Left forelimb (tissue), 1 donor: ENCODE measurements at places on chromosomes 2 and 18.

DNA sequence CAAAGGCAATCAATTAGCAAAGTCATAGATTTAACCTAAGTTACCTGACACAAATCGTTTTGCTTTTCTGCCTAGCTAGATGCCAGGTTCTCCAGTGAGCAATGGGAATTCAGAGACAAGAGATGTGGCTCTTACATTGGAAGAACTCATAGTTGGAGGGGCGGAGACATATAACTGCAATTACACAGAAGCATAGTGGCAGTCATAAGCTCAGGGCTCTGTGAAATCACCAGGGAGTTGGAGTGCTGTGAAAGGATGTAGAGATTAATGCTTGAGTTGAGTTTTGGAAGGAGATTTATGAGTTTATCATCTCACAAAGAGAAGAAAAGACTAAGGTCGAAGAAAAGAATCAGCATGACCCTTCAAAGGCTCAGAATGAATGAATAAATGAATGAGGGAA is 457.2 kb upstream of the TRIB2 start:
- no peak for DNase-seq

GRCh38 chr2:101533561-101534148 is 58.7 kb upstream of the RFX8 start:
- no peak for DNase-seq

GRCh38 chr2:179558010-179558934 is 293.6 kb upstream of the SESTD1 start:
- no peak for DNase-seq

- DNase-seq: no peak
Observed at GRCh38 chr2:49858657-49859056, 704.3 kb upstream of the FSHR start.

GRCh38 chr18:53567929-53568574 is 656.4 kb downstream of the MBD2 start:
- DNase-seq: no peak

DNA sequence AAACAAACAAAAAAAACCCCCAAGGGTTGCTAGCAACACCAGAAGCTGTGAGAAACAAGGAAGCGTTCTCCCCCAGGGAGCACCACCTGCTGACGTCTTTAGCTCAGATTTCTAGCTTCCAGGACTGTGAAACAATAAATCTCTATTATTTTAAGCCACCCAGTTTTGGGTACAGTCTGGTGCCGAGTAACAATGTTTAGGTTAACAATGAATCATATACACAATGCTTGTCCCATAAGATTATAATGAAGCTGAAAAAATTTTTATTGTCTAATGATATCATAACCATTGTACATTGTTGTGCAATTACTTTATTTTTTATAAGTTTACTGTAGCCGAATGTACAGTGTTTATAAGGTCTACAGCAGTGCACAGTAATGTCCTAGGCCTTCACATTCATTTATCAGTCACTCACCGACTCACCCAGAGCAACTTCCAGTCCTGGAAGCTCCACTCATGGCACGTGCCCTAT is 72.1 kb upstream of the CAB39 start:
- no peak for DNase-seq

DNA sequence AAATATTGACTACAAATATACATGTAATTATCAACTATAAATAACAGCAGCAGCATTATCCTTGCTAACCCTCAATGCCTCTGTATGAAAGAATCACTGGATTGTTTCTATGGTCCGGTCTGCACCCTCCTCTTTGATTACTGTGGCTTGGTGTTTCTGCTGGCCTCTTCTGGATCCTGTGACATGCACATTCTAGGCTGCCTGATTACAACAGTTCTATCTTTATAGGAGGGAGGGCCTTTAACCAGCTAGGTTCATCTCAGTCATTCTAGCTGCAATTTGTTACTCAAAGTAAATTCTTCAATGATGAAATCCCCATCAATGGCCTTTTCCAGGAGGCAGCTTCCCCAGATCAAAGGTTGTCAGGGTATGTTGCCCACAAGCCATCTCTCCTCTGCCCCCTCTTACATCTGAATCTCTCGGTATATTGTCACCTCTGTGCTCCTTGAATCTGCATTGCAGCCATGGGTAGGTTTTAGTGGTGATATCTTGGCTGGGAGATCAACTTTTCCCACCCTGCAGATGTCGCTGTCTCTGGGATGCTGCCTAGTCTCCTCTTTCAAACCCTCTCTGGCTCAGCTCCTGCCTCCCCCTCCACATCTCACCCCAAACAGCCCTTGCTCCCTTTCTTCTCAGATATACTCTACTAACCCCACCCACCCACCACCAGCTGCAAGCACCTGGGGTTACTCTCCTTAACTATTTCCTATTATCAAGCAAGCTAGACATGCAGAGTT is 106.2 kb upstream of the BZW1 start:
- DNase-seq: no peak

- DNase-seq: no peak
Observed at GRCh38 chr18:24988253-24988840, 363.6 kb downstream of the ZNF521 start.

DNA sequence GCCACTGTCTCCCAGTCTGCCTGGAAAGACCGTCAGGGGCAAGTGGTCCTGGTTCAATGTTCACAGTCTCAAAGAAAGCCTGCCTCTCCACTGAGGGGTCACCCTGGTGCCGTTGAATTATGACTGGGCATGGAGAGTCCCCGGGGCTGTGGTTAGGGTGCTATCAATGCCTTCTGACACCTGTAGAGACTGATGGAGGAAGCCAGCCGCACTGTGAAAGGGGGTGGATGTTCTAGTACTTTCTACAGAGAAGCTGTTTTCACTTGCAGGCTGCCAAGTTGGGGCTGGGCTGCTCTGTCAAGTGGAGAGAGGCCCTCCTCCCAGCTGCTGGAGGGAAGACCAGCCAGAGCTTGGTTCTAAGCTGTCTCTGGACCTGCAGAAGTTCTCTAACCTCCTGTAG is 80.5 kb downstream of the BCL2L11 start:
- peak; percentile 55 for DNase-seq

- DNase-seq: no peak
Observed at GRCh38 chr2:221245045-221245444, 327.1 kb downstream of the EPHA4 start.

DNA sequence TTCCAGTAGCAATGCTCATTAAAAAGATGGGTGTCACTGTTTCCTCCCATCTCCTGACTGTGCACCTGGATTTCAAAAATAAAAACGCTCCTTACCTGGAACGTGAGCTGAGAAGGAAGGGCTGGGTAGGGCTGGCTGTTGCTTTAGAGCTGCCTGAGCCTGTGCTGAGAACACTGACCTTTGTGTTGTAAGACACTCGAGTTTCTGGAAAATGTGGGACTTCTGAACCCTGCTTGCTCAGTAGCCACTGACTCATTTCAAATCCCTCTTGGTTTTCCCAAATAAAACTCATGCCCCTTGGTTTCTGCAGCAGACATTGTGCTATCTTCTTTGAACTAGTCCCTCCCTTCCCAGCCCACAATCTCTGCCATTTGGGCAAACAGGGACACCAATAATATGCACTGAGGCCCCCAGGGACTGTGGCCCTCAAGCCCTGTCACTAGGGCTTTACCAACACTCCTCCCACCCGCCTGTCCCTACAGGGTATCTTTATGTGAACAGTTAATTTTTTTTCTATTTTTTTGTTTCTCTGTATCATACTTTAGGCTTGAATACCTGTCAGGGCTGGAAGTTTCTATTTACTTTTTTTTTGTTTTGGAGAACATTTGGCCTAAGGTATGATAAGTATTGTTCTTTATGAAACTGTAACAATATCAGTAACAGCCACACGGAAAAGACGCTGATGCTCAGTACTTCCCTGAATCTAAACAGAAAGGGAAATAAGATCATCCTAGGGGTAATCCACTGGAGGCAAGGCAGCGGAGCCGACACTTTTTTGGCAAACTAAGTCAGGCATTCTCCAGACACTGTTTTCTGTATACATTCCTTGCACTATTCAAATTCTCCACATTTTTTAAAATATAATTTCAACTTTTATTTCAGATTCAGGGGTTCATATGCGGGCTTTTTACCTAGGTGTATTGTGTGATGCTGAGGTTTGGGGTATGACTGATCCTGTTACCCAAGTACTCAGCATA is 280.2 kb downstream of the STK39 start:
- DNase-seq: no peak

GRCh38 chr2:203893401-203893800 is 25.8 kb downstream of the CTLA4 start:
- DNase-seq: peak; percentile 76

DNA sequence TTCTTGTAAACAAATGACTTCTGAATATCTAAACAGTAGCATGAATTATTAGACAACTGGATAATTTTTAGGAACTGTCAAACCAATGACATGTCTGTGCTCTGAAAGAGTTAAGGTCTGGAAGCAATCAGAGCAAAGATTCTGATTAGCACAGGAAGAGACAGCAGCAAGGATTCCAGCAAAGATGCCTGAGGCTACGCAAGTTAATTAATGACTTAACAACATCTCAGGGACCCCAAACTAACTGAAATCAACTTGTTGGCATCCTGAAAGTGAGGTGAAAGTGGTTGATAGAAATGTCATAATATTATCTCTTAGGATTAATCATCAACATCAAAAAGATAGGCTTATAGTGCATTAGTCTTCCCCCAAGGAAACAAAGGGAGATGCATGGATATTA is 123.3 kb upstream of the TMEM200C start:
- DNase-seq: no peak

DNA sequence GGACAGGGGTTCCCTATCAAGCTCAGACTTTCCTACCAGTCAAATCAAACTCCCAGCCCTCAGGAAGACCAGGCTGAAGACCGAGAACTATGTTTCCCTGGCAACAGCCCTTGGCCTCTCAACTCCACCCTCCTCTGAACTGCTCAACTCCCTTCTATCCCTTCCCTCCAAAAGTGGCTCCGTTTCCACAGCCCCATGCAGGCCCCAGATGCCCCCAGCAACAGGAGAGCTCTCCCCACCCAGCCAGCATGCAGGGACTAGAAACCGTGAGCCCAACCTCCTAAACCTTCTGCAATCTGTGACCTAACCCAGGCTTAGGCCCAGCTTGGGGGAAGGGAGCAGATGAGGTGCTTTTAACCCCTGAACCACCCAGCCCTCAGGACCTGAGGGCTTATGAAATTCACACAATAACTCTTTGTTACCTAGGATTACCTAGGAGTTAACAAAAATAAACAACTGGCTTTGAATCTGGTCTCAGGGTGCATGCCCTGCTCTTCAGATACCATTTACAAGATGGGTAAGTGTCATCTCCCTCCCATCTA is 87.2 kb downstream of the BCL11A start:
- DNase-seq: no peak

GRCh38 chr2:108617617-108618016 is 83.3 kb downstream of the LIMS1 start:
- DNase-seq: no peak

GRCh38 chr2:25161055-25161781 is 7.2 kb downstream of the POMC start:
- peak; percentile 78 for DNase-seq

- DNase-seq: no peak
Observed at GRCh38 chr18:40866013-40866645, 1088.9 kb upstream of the PIK3C3 start.

DNA sequence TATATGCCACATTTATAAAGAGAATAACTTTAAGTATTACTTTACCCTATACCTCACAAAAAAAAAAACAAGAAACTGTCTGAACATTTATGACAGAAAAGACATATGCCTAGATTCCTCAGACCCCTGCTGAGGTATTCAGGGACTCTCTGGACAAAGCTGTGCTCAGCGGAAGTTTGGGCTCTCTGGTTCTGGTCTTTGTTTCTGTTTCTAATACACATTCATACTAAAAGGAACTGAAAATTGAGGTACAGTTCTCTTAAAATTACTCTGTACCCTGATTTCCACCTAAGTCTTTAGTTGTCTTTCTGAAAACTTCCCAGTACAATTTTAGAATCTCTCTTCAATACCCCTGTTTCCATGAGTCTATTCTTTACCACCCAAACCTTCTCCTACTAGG is 160.3 kb downstream of the IKZF2 start:
- DNase-seq: no peak

DNA sequence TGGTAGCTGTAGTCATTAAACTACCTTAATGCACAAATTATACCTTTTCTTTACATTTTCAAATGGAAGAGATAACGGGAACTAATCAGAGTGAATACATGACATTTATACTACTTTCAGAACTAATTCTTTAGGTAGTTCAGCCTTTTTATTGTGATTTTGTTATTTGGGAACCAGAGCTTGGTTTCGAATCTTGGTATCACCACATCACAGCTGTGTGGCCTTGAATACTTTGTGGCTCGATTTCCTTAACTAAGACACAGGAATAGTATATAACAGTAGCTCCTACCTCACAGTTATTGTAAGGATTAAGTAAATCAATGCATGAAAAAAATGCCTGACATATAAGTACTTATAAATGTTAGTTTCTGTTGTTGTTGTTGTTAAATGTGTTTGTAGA is 240.0 kb downstream of the WDR7 start:
- no peak for DNase-seq

GRCh38 chr2:56615760-56616159 is 432.0 kb downstream of the CCDC85A start:
- DNase-seq: no peak

DNA sequence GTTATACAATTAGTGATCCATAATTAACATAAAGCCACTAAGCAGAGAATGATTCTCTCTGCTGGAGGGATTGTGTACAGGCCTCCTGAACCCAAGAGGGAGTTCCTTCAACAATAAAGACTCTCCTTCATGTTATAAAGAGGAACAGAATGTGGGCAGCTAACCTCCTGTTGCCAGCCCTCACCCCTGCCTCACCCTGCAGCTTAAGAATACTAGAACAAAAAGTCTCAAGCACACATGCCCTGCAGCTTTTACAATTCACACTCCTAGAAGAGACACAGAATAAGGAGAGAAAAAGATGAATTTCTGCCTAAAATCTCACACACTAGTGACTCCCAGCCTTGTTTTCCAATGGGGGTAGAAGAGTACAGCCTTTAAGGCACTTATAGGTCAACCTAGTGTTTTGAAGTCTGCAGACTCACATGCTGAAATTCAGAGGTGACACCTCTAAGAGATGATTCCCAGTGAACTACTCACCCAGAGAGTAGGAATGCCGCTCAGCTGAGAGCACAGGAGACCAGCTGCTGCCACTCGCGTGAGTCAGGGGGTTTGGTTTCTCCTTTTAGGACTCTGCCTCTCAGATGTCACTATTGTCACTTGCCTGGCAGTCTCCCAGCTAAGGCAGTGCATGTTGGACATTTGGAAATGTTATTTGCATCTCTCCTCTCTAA is 32.5 kb upstream of the IL1RL1 start:
- DNase-seq: no peak

GRCh38 chr2:76154981-76155380 is 444.3 kb upstream of the GCFC2 start:
- no peak for DNase-seq

DNA sequence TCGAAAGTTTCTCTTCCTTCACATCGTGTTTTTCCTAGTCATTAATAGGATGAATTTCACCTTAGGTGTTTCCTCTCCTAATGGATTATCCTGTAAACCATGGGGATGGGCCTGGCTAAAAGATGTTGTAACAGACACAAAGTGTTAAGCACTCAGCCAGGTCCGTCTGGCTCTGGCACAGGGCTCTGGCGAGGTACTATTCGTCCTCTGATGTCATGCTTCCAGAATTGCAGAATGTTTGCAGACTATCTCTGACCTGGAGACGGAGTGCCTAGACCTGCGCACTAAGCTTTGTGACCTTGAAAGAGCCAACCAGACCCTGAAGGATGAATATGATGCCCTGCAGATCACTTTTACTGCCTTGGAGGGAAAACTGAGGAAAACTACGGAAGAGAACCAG is 13.2 kb downstream of the ATG16L1 start:
- DNase-seq: no peak
